ENCODE measurements at places on chromosomes 2 and 18. TPM values are rescaled to one million over a fixed set of nuclear protein-coding genes. Genes with fewer than 3 reads are reported as not detected.

MALL gene
- total RNA-seq = 6.2 TPM

SLC35F5 gene
- 135 TPM for total RNA-seq

SERPINB3 gene
- not detected for total RNA-seq

FBXO41 gene
- total RNA-seq = 4.0 TPM

VSNL1 gene
- total RNA-seq = 2.6 TPM

IL1R2 gene
- total RNA-seq = 8.2 TPM

- H3K4me1 ChIP-seq = no peaks in the 10 kb centered on the region
- no peaks in the 10 kb centered on the region for H3K27me3 ChIP-seq
- no peak overlapping the region for H3K27ac ChIP-seq
- no peaks in the 10 kb centered on the region for H3K36me3 ChIP-seq
Measured at GRCh38 chr2:70982971-70983370, 4.5 kb downstream of the ANKRD53 start.

GRCh38 chr2:15263976-15264685 is 297.0 kb downstream of the NBAS start:
- no peak overlapping the region for H3K4me3 ChIP-seq
- H3K4me1 ChIP-seq = no peaks in the 10 kb centered on the region
- H3K27me3 ChIP-seq = no peaks in the 10 kb centered on the region
- DNase-seq = no peak
- H3K36me3 ChIP-seq = no peaks in the 10 kb centered on the region

DNA sequence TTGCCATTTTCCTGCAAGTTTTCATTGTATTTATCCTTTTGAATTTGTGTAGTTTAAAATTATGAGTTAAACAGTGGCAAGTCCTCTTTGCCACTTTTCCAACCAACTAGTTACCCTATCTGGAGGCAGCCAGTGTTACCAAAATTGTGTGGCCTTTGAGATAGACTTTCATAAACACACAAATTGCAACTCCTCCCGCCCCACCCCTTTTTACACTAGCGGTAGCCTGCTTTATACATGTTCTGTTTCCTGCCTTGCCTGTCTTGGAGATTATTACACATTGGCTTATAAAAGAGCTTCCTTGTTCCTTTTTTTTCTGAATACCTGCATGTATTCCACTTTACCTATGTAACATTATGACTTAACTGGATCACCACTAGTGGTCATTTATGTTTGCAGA is 56.5 kb downstream of the RPIA start:
- H3K4me3 ChIP-seq = no peak overlapping the region
- no peak for DNase-seq
- no peaks in the 10 kb centered on the region for H3K27me3 ChIP-seq

DNA sequence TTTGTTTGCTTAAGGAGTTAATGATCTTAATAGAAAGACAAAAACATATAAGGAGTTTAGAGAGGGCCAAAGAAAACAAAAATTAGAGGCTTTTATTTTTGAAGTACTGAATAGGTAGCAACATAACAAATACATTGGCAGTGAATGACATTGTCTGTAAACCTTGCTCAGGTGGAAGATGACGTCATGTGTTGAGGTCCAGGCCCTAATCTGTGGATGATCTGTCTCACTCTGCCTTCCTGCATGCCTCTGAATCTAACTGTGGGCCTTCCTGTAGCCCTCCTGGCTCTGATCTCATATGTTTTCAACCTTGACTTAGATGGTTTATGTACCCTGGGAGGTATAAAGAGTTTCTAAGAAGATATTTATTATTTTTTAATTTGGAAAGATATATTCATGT is 58.1 kb upstream of the DYNAP start:
- no peaks in the 10 kb centered on the region for H3K36me3 ChIP-seq
- no peaks in the 10 kb centered on the region for H3K27me3 ChIP-seq
- no peak for DNase-seq
- H3K4me1 ChIP-seq = no peaks in the 10 kb centered on the region

DNA sequence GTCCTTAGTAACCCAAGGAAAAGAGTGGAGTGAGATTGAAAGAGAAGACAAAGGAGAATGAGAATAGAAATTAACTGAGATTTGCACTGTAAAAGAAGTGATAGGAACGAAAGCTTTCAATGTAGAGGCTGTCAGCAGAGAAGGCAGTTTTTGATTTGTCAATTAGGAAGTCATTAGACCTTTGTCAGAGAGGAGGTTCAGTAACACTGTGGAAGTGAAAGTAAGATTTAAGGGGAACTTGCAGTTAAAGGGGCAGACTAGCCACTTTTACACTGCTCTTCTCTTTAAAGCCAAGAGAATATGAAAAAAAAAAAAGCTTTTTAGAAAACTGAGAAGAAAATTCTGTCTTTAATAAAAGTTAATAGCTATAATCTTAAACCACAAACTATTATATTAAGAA is 11.5 kb upstream of the KYNU start:
- H3K4me1 ChIP-seq = no peaks in the 10 kb centered on the region
- H3K27ac ChIP-seq = no peak overlapping the region
- H3K27me3 ChIP-seq = no peaks in the 10 kb centered on the region
- DNase-seq = no peak

DNA sequence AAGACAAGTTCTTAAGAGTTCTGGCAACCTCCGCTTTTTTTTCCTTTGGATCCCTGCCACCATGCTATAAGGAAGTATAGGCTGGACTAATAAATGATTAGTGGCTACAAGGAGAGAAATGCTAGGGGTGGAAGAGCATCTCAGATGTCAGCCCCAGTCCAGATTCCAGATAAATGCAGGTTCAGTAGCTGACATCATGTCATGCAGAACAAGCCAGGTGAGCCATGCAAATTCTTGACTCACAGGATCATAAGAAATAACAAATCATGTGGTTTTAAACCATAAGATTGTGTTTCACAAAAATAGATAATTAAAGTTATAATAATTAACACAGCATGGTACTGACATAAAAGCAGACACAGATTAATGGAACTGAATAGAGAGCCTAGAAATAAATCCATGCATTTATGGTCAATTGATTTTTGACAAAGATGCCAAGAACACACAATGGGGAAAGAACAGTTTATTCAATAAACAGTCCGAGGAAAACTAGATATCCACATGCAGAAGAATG is 152.9 kb upstream of the SESTD1 start:
- H3K4me3 ChIP-seq = no peak overlapping the region
- H3K27ac ChIP-seq = no peak overlapping the region
- no peak for DNase-seq
- H3K36me3 ChIP-seq = no peaks in the 10 kb centered on the region
- no peaks in the 10 kb centered on the region for H3K27me3 ChIP-seq

- no peak overlapping the region for H3K27ac ChIP-seq
- no peaks in the 10 kb centered on the region for H3K36me3 ChIP-seq
- no peaks in the 10 kb centered on the region for H3K4me1 ChIP-seq
- H3K27me3 ChIP-seq = no peaks in the 10 kb centered on the region
- no peak for DNase-seq
Measured at GRCh38 chr2:101795033-101795432, 97.5 kb downstream of the MAP4K4 start.

All from breast epithelium (tissue), 4 donors.